ENCODE measurements at places on chromosomes 11 and 22.

DNA sequence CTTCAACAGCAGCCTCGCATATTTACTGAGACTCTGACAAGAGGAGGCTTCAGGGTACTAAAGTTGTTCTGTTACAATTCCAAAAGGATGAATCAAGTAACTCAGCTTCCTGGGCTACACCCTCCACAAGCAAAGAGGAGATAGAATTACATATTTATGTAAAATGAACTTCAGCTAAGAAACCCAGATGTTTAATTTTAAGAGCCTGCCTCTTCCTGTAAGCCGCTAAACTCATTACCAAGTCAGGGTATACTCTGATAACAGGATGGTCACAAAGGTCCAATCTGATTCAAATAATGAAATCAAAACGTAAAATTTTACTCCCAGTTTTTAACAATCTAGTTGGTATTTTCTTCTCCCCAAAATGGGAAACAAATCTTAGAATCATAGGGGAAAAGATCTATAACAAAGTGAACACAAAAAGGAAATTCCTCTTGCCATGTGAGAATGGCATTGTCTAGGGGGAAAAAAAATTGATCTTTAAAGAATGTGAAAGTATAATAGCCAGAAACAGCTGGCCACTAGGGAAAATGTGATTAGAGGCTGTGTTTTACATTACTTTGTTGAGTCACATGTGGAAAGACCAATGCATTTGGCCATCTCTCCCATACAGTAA, 30.9 kb downstream of the CHEK2 start:
- no peak for DNase-seq

GRCh38 chr11:10679644-10680043, 13.9 kb downstream of the IRAG1 start:
- no peak for DNase-seq

DNA sequence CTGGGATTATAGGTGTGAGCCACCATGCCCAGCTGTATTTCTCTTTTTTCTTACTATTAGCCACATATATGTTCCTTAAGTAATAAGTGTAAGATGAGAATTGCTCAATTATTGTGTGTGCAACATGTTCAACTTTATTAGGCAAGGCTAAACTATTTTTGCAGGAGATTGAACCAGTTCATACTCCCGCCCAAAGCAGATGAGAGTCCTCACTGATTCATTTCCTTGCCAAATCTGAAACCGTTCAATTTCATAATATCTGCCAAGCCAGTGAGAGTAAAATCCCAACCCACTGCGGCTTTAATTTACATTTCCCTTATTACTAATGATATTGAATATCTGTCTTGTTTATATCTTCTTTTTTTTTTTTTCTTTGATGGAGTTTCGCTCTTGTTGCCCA, 48.4 kb downstream of the KCNJ4 start:
- DNase-seq, result no peak

GRCh38 chr11:117881217-117881616, 4.8 kb upstream of the FXYD6 start:
- no peak for DNase-seq

- no peak for DNase-seq
Measured at GRCh38 chr22:43319661-43320486, 23.3 kb downstream of the SCUBE1 start.

- DNase-seq, result no peak
Measured at GRCh38 chr22:17874231-17874905, 100.1 kb upstream of the BID start.

- no peak for DNase-seq
Measured at GRCh38 chr11:121367001-121367843, 74.7 kb downstream of the SC5D start.

DNA sequence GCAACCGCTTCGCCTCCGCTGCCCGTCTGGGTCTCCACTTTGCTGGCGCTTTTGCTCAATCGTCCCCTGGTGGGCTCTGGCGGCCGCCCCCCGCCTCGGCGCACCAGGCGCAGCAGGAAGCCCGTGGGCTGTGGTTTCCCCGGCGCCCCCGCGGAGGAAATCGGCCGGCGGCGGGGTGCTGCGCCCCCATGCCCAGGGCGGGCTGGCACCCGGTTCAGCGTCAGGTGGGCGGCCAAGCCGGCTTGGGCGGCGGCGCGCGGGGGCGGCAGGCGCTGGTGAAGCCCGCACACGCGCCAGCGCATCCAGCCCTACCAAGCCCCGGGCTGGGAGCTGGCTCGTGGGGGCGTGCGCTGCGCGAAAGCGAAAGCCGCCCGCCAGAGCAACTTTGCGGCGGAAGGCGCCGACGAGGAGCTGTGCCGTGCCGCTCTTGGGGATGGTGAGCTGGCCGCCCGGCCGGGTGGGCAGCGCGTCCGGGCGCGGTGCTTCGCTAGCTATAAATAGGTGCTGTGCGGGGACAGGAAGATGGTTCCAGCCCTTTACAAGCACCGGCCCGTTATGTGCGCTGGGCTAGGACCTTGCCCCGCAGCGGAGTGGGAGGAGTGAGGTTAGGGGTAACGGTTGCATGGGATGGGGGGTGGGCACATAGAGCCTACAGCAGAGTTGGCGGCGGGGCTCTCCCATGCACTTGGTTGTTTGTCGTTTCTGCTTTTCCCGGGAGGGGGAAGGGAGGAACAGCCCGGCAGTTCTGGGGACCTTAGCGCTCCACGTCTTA, 25.0 kb upstream of the SUSD2 start:
- peak; percentile 16 for DNase-seq

GRCh38 chr11:43021466-43021865, 290.3 kb upstream of the API5 start:
- no peak for DNase-seq
